ENCODE measurements at places on chromosomes 5 and 9.
A peak's percentile ranks its signal among the peaks of the same experiment; 100 is the strongest.

DNA sequence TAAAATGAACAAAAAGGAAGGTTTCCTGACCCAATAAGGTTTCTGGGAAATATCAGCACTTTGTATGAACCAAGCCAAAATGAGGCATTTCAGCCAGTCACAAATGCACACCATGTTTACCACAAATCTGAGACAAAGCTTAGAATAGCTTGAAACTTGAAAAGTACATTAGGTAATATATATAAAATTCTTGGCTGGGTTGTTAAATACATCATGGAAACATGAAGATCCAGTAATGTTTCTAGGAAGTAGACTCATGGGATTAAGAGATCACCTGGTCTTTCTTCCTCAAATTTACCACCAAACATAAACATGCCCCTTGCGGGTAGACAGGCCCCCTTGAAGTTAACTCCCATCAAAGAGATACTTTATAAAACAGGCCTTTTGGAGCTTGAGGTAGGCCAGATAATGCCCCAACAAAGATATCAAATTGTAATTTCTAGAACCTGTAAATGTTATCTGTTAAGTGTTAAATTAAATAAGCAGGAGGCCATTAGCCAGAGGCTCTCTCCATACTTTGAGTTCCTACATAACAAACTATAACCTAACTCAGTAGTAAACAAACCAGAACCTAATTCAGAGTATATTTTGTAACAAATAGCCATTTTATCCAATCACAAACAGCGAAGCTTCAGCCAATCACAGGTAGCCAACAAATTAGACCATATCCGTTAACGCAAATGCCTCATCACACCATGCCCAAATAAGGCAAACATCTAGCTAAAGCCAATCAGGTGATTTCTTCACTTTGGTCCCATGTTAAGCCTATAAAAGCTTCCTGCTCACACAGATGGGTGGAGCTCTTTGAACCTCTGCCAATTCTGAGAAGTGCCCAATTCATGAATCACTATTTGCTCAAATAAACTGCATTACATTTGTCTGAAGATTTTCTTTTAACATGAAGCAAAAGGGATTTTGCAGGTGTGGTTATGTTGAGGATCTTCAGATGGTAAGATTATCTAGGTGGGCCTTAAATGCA lies 127.9 kb upstream of the TARS1 start:
- no peak for DNase-seq

DNA sequence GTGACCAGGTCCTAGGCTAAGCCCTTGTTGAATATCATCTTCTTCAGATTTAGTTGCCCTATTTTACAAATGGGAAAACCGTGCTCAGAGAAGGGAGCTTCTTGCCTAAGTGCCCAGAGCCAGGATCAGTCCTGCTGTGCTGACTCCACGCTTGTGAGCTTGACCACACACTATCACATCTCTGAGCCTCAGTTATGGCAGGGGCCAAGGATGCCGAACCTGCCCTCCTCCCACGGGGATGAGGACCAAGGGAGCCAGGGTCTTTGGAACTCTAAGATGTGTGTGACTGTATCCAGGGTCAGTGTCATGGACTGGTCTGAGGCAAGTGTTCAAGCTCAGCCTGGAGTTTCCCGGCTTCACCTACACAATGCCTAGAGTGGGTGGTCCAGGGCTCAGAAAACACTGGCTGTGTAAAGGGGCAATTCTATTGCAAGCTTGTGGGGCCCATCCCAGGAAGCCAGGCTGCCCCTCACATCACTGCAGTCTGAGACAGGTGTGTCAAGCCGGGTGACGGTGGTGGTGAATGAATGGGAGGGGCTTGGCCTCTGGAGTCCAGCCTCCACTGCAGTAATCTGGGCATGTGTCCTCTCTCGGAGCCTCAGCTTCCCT lies 235.7 kb downstream of the PBX3 start:
- DNase-seq = no peak

DNA sequence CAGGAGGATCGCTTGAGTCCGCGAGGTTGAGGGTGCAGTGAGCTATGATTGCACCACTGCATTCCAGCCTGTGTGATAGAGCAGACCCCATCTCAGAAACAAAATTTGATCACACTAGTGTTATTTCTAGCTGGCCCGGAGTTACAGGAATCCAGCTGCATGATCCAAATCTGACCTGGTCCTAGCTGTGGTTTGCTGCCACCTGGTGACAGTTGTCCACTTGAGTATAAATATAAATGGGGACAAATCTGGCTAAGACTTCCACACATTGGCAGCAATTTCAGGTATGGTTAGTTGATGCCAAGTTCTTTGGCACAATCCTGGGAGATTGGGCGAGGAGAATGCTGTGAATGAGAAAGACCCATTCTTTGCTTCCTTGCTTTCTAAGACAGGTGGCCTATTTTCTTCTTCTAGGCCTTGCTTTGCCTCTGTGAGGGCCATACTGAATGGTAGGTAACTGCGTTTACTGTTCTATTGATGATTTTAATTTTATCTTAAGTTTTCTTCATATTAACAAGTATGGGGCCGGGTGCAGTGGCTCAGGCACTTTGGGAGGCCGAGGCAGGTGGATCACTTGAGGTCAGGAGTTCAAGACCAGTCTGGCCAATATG lies 35.4 kb downstream of the UBE2R2 start:
- peak; percentile 18 for DNase-seq

DNA sequence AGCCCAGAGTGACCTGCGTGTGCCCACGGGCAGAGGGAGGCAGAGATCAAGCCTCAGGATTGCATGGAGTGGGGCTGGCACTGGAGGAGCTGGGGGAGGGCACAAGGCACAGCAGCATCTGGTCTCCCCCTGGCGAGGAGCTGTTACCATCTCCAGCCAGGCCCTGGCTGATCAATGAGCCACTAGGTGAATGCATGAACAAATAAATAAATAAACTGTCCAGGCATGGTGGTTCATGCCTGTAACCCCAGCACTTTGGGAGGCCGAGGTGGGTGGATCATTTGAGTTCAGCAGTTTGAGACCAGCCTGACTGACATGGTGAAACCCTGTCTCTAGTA lies 14.3 kb upstream of the PSMB7 start:
- DNase-seq = no peak

GRCh38 chr5:2722901-2723300 lies 28.6 kb downstream of the IRX2 start:
- DNase-seq = no peak

GRCh38 chr5:72067682-72068470 lies 39.4 kb upstream of the MAP1B start:
- no peak for DNase-seq

DNA sequence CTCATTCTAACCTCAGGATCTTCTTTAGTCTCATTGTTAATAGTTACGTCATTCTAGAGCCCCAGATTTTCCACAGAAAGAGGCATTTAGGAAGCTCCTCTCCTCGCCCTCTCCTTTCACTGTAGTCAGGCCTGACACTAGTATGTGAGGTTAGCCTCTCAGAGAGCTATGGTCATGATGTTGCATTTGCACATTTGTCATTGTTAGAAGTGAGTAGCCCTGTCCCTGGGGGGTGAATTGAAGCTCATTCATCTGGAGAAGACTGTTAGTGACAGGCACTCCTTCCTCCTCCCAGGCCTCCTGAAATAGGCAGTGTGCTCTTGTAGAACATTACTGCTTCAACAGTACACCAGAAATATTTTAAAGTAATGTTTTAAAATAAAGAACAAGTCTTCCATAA lies 26.6 kb upstream of the LRRTM2 start:
- DNase-seq = no peak

- DNase-seq = no peak
Measured at GRCh38 chr5:179121667-179122111, 61.5 kb downstream of the ZNF354C start.

DNA sequence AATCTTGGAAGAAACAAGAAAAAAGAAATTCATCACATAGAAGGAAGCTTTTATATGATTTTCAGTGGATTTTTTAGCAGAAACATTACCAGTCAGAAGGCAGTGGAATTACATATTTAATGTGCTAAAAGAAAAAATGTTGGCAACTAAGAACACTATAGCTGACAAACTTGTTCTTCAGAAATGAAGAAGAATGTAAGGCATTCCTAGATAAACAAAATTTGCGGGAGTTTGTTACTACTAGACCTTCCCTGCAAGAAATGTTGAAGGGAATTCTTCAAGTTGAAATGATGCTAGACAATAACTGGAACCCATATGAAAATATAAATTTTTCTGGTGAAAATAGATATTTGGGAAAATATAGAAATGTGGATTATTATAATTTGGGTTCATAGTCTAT lies 718.3 kb upstream of the GRAMD2B start:
- no peak for DNase-seq

- DNase-seq = no peak
Measured at GRCh38 chr9:116646661-116647514, 40.2 kb upstream of the TRIM32 start.

GRCh38 chr5:60457233-60457632 lies 242.7 kb downstream of the DEPDC1B start:
- no peak for DNase-seq

- no peak for DNase-seq
Measured at GRCh38 chr5:177128551-177128981, 5.0 kb upstream of the NSD1 start.

DNA sequence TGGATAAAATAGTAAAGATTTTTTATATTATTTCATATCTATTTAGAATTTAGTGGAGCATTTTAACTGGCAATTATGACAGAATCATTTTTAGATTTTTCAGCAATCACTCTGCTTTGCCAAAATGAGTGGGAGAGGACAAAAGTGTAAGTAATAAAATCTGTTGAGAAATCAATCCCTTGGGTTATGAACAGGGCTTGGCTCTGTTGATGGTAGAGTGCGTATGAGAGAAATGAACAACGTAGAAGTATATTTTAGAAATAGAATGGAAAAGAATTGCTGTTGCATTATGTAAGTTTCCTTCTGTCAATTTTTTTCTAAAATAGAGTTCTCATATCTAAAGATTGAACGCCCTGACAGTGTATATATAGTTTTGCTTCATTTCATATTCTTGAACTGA lies 154.1 kb upstream of the PRDM9 start:
- no peak for DNase-seq

- DNase-seq = no peak
Measured at GRCh38 chr5:132136906-132137305, 63.3 kb downstream of the CSF2 start.

GRCh38 chr5:114265432-114266060 lies 96.3 kb upstream of the KCNN2 start:
- no peak for DNase-seq

- no peak for DNase-seq
Measured at GRCh38 chr5:115022303-115022702, 147.4 kb downstream of the TRIM36 start.

- no peak for DNase-seq
Measured at GRCh38 chr9:132163457-132163875, 1.6 kb downstream of the NTNG2 start.

- no peak for DNase-seq
Measured at GRCh38 chr9:72207278-72207677, 58.0 kb downstream of the GDA start.

- DNase-seq = no peak
Measured at GRCh38 chr5:22460189-22460588, 393.0 kb downstream of the CDH12 start.

GRCh38 chr5:96516631-96517071 lies 83.6 kb upstream of the PCSK1 start:
- no peak for DNase-seq

DNA sequence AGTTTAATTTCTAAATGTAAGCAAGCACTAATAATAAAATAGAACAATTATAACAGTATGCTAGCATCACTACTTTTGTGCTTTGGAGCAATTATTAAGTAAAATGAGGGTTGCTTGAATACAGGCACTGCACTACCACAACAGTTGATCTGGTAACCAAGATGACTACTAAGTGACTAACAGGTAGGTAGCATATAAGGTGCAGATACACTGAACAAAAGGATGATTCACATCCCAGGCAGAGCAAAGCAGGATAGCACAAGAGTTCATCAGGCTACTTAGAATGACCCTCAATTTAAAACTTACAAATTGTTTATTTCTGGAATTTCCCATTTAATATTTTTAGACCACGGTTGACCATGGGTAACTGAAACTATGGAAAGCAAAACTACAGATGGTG lies 48.0 kb upstream of the RGS7BP start:
- DNase-seq = no peak

- DNase-seq = no peak
Measured at GRCh38 chr9:19799784-19800183, 10.9 kb upstream of the SLC24A2 start.

DNA sequence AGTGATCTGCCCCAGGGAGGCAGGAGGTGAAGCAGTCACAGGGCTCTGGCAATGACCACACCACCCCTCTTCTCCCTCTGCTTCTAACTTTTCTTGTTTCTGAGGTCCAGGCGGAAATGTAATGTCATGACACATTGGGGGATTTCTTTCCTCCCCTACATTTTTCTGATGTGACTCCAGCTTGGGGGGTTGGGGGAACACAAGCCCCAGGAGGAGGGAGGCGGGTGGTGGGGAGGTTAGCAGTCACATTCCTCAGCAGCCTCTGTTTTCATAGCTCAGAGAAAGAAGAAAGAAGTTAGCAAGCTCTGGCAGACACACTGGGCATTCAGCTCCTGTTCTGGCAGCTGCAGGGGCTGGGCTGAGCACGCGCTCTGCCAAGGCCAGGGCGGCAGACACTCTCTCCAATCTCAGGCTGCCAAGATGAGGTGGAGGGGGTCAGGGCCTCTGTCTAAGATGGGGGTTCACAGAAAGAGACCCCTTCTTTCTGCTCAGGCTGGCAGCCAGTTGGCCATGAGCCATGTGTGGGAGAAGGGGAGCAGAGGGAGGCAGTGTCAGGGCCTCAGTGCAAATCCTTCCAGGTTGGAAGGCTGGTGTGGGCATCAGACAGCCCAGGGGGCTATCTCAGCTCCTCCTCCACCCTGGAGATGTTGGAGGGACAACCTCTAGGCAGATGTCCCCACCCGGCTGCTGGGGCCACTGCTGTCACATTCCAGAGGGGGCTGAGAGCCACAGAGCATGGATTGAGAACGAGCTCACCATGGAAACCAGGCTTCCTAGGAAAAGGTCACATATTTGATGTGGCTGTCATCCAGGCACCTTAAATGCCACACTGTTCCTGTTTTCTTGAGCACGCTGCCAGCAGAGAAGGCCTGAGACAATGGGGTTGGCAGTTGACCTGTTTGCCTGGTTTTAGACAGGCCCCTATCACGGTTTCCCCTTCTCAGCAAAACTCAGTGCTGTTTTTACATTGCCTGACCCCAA lies 20.1 kb upstream of the PFDN1 start:
- no peak for DNase-seq

DNA sequence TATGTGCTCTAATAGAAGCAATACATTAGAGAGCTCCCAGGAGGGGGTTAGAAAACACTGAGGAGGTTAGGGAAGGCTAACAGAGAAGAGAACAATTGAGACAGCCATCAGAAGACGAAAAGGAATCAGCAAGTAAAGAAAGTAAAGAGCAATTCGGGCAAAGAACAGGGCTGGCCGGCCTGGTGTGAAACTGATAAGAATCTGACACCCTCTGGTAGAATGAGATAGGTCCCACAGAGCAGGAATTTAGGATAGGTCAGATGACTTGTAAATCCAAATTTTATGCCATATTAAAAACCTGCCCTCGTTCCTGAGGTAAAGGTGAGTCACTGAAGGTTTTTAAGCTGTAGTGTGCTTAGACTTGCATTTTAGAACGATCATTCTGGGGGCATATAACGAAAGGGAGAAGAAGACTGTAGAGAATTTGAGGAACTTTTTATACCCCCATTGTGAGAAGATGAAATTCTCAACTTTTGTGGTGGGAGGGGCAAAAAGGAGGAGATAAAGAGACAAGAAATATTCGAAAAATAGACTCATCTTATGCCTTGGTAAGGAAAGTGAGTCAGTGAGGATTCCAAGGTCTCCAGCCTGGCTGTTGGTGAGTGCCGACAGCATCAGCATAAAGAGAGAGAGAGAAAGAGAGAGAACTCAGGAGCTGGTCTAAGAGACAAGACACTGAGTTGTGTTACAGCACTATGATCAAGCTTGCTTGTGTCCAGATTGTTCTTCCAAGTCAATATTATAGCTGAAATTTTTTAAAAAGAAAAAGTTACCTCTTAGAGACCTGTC lies 51.3 kb downstream of the TMEM167A start:
- no peak for DNase-seq
